ELR (cell line): ENCODE measurements at places on chromosomes 4 and X.
A peak's percentile ranks its signal among the peaks of the same experiment; 100 is the strongest.

DNA sequence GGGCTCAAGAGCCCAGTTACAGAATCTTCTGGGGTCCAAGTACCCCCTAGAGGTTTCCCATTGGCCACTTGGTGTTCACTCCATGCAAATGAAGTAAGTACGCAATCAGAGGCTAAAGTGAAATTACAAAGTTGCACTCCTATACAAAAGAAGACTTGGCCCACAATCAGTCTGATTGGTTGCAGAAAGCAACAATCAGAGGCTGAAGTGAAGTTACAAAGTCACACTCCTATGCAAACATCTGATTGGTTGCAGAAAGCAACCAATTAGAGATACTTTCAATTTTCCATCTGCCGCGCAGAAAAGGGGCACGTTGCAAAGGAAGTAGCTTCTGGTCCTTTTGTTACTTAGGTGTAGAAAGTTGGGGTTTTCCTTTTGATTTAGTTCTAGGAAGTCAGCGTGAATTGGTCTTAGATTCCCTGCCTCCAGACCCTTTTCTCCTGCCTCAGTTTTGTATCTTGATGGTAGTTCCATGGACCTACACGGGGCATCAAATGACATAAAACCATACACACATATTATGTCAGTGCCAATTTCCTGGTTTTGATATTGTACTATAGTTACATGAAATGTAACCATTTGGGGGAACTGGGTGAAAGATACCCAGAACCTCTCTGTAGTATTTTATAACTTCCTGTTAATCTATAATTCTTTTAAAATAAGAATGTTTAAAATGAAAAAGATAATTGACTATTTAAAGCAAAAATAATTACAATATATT lies 12.4 kb upstream of the PIN4 start:
- no peak for DNase-seq

- DNase-seq: peak; percentile 69
Measured at GRCh38 chr4:118270492-118270891, 82.3 kb downstream of the PRSS12 start.

GRCh38 chrX:75603833-75604232 lies 81.0 kb upstream of the ZDHHC15 start:
- peak; percentile 24 for DNase-seq

GRCh38 chr4:107616838-107617389 lies 103.1 kb downstream of the PAPSS1 start:
- no peak for DNase-seq

DNA sequence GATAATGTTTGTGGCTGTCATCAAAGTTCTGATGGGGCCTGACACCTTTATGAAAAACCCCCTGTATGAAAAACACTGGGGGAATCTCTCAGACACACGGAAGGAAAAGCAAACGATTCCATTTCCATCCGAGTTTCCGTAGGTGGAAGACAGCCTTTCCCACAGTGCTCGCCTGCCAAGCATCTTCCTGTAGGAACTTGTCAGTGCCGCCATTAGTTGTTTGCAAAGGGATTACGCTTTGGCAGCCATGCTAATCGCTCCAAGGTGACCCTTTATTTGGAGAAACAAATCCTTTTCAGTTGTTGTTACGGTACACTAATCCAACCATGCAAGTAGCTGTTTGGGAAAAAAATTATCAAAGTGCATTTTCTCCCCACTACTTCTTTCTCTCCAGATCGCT lies 44.4 kb upstream of the STOX2 start:
- DNase-seq: no peak

DNA sequence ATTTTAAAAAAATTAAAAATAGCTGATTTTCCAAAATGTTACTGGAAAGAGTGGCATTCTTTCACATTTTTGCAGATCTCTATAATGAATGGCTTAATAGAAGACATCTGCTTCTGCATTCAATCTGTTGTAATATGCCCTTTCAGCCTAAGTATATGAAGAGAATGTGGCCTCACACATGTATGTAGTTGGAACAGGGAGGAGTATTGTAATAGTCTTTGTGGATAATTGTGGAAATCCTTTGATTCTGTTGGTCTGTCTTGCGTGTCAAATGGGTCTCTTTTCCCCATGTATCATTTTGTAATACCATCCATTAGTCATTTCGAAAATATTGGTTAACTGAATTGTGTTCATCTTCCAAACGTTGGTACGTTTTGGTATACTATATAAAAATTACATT lies 11.6 kb downstream of the TXLNG start:
- DNase-seq: no peak

DNA sequence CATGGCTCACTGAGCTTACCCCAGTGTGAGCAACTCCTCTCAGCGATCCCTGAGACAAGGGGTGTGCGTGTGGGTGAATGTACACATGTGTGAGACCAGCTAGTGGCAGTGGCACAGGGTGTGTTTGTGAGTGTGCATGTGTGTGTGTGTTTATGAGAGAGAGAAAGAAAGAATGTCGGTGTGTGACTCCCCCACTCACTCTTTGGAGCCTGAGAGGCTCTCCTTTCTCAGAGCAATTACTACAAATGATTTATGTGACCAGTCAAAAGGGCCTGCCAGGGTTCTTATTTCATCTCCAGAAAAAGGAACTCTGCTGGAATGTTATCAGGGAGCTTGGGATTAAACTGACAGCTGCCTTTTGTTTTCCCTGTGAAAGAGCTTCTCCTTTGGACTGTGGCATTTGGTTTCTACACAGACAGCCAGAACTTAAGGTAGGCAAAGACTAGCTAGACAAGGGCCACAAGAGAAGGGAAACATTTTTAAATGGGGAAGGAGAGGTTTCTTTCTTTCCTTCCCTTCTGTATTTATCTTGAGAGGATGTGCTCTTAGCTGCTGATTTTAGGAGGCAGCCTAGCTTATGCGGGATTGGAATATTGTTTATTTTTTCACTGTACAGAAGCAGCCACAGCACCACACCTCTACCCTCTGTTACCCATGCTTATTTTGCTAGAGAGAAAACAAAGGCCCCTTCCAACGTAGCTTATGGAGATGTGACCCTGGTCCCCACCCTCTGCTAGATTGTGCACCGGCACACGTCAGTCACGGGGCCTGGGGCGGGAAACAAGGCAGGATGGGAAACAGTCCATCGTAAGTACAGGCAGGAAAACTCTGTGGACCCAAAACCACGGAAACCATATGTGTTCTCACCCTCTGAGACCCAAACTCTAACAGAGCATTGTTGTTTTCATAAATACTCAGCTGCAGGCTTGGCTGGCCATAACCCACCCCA lies 143.5 kb downstream of the MGST2 start:
- no peak for DNase-seq

DNA sequence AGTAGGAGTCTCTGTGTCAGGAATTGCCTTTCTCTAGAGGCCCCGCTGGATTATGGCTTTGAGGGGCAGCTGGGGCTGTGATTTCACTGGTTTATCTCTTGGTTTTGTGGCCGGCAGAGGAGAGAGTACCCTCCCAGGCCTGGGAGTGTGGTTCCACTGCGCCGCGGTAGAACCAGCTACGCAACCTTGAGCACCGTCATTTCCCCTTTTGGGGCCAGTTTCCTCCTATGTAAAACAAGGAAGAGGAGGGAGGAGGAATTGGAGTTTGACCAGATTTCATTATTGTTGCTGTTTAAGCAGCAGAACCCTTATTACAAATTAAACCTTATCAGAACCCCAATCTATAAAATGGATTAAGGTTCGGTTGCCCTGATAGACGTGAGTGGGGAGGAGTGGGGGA lies 4.4 kb downstream of the SOX3 start:
- no peak for DNase-seq

DNA sequence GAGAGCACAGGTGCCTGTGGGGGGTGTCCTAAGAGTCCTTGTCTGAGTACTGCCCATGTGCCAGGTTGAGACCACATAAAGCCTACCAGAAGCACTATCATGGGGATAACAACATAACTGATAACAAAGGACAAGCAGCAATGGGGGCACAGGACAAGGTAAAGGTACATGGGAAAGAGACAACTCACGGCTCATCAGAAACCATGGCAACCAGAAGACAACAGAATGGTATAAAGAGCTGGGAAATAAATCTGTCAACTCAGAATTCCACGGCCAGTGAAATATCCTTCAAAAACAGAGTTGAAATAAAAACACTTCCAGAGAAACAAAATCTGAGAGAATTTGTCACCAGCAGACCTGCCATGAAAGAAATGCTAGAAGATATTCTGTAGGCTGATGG lies 20.0 kb downstream of the CENPU start:
- DNase-seq: no peak

- DNase-seq: peak; percentile 31
Measured at GRCh38 chrX:154516656-154517100, 646 bp upstream of the FAM3A start.

GRCh38 chr4:46277165-46277951 lies 112.6 kb downstream of the GABRA2 start:
- DNase-seq: no peak

- DNase-seq: peak; percentile 78
Measured at GRCh38 chr4:121272526-121272925, 108.3 kb downstream of the QRFPR start.

DNA sequence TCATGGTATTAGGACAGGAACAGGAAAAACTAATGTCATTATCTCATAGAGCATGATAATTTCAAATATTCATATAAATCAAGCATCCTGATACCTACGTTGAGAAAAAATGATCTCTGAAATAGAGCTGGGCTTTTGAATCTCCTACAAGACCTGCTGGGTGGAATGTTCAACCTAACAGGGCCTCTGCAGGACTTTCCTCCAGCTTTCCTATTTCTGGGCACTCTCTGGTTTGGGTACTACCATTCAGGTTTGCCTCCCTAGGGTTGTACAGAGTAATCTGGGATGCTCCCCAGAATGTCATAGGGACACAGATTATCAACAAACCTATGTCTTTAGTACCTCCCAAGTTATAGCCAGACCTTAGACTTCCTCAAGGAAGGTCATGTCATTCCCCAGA lies 108.9 kb downstream of the CDS1 start:
- DNase-seq: no peak

- no peak for DNase-seq
Measured at GRCh38 chr4:55610381-55610780, 18.3 kb upstream of the PDCL2 start.

DNA sequence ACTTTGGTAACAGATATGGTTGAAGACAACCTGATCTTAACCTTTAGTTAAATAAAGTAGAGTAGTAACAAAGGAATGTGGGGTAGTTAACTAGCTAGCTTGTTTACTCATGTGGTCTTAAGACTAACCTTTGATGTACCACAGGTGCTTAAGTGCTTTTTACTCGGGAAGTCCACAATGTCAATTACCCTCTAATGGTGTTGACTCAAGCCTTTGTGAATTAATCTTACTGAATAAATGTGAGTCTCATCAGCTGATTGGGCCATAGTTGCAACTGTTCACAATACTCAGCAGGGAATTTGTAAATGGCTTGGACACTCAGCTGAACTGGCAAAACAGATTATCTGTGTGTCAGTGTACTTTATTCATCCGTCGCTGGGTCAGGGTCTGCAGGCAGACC lies 119.0 kb upstream of the UGT8 start:
- no peak for DNase-seq

DNA sequence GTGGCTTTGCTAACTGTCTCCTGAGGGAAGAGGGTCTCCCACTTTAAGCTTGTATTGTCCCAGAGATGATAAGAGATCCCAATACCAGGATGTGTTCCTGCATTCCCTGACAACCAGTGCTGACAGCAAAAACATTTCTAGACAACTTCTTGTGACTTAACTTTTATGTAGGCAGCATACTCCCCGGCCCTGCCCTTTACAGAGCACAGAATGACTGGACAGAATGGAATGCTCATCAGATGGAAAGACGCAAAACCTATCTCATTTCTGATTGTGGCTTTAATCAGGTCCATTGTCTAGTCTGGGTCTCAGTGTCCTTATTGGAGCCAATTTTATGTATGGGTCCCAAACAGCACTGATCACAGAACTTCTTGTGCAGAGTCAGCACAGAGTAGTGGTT lies 18.2 kb upstream of the PLAC1 start:
- DNase-seq: peak; percentile 77

DNA sequence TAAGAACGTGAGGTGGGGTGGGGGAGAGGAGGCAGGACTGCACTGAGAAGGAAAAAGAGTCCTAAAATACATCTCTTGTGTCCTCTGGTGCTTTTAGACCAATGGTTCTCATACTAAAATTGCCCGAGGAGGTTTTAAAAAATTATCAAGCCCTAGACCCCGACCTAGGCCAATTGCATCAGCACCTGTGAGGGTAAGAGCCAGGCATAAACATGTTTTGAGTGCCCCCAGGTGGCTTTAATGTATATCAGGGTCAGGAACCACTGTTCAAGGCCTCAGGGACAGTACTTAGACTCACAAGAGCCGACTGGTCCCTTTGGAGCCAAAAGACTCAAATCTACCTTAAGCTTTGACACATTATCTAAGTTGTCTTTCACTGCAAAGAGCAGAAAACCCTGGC lies 37.5 kb upstream of the TMEM150C start:
- DNase-seq: peak; percentile 6

- no peak for DNase-seq
Measured at GRCh38 chr4:88575186-88575585, 17.1 kb upstream of the HERC3 start.

- DNase-seq: no peak
Measured at GRCh38 chr4:147836807-147837206, 104.9 kb downstream of the ARHGAP10 start.

DNA sequence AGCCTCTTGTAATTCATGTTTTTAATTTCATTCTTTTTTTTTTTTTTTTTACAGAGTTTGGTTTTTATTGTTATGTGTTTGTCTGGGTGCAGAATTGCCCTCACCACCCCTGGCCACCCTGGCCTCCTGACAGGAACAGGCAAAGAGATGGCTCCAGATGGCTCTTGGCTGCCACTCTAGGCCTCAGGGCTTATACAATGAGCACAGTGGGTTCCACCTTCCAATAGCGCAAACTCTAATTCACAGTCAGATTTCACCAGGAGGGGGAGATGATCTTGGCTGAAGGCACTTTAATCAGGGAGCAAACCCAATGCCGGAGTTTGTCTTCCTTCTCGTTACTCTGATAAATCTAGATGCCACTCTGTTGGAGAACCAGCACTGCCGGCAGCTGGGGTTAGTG lies 24.8 kb downstream of the CPE start:
- DNase-seq: peak; percentile 8

GRCh38 chrX:106899276-106899675 lies 3.9 kb downstream of the RIPPLY1 start:
- DNase-seq: no peak

DNA sequence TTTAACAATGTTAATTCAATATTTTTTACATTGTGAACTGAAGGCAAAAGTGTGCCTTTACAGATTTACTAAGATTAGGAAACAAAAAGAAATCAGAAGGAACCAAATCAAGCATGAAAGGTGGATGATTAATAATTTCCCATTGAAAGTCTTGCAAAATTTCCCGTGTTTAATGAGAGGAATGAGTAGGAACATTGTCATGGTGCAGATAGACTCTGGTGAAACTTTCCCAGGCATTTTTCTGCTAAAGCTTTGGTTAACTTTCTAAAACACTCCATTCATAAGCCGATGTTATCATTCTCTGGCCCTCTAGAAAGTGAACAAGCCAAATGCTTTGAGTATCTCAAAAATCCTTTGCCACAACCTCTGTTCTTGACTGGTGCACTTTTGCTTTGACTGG lies 1522.8 kb upstream of the PABPC4L start:
- peak; percentile 25 for DNase-seq

DNA sequence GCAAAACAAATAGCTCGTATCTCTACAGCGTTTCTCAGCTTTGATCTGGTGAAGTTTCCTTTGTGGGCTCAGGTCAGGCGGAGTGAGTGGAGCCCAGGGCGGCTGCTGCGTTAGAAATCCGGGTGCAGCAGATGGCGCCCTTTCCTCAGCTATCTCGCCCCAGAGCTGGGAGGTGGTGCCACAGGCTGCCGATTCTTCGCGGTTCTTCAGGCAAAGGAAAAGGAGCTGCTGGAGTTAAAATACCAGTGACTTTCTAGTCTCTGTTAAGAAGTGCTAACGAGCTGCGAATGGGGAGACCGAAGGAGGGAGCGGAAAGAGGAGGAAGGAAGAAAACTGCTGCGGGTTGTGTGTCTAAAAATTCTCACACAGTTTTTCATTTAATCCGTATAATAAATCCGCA lies 114.6 kb downstream of the CPE start:
- DNase-seq: peak; percentile 69
